K562 (cell line): ENCODE measurements at places on chromosomes 11 and 22. TPM values are rescaled to one million over a fixed set of nuclear protein-coding genes. Genes with fewer than 3 reads are reported as not detected.

Gene TPH1
- 0.11 and 0.13 TPM in 2 replicates for total RNA-seq

Gene JAM3
- 0.40 and 1.1 TPM in 2 replicates for total RNA-seq

Gene XKR3
- total RNA-seq = 11.3 and 11.5 TPM in 2 replicates

Gene IZUMO1R
- not detected in 2 replicates for total RNA-seq

Gene GGTLC3
- not detected in 2 replicates for total RNA-seq

Gene TMEM123
- total RNA-seq = 80.0 and 82.4 TPM in 2 replicates

Gene MMP10
- total RNA-seq = not detected in 2 replicates

Gene SLC22A9
- total RNA-seq = not detected in 2 replicates

Gene KRTAP5-8
- total RNA-seq = not detected in 2 replicates

Gene SLC25A45
- 0.92 and 2.2 TPM in 2 replicates for total RNA-seq

Gene TMEM45B
- 0.07 and 0.16 TPM in 2 replicates for total RNA-seq

Gene NAV2
- 0.25 and 0.35 TPM in 2 replicates for total RNA-seq

Gene MYBPC3
- total RNA-seq = not detected in 2 replicates

Gene OR6T1
- not detected in 2 replicates for total RNA-seq

Gene CENPM
- 36.2 and 37.4 TPM in 2 replicates for total RNA-seq

Gene C11orf65
- 0.81 and 1.1 TPM in 2 replicates for total RNA-seq

Gene KDM4E
- total RNA-seq = not detected in 2 replicates

Gene NTM
- not detected in 2 replicates for total RNA-seq

Gene APLNR
- total RNA-seq = 1.9 and 2.0 TPM in 2 replicates

Gene RRP7A
- total RNA-seq = 74.1 and 82.6 TPM in 2 replicates
